D341Med (cell line): ENCODE measurements at places on chromosomes 7 and 10.

- DNase-seq: no peak
Measured at GRCh38 chr10:12869427-12869826, 132.1 kb downstream of the CCDC3 start.

GRCh38 chr10:21452203-21452602 lies 73.3 kb downstream of the SKIDA1 start:
- no peak for DNase-seq

- no peak for DNase-seq
Measured at GRCh38 chr10:25026463-25026862, 10.1 kb downstream of the THNSL1 start.

DNA sequence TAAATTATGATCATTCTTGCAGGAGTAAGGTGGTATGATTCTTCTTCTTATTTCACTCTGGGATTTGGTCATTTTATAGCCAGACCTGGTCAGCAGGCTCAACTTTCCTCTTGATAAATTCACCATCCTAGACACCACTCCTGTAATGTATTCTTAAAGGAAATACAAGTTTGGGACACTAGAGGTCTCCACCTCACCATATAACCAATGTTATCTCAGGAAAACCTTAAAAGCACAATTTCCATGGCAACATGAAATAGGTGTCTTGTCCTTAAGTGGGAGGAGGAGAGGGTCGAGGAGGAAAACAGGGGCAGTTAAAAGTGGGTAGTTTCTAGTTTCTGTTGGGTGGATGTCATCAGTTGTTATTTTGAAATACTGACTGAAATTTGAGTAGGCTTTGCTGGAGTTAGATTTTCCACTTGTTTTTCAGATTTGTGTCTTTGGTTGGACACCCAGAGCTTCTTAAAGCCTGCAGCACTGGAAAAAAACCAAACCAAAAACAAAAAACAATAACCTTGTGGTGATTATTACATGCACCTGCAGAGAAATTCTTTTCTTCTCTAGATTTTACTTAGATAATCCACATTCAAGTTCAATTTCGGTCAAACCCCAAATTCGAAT lies 163.1 kb downstream of the PRKCQ start:
- DNase-seq: peak; percentile 40

DNA sequence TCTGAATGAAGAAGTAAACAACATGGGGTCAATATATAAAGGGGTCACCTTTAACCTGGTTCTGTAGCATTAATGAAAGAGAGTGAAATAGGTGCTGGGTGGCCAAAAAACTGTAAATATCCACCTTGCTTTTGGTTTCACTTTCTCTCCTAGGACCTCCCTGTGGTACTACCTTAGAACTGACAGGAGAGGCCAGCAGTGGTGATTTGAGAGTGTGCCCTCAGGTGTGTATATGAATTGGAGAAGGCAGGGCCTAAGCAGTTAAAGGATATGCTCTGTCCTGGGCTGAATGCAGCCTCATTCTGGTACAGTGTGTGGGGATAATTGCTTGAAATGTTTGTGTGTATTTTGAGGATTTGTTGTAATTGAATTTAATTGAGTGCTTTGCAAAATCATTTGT lies 62.0 kb downstream of the BBS9 start:
- DNase-seq: no peak

- DNase-seq: no peak
Measured at GRCh38 chr10:123269017-123269552, 114.9 kb downstream of the BUB3 start.

GRCh38 chr10:11354823-11355222 lies 256.6 kb downstream of the USP6NL start:
- DNase-seq: no peak

- DNase-seq: no peak
Measured at GRCh38 chr10:33876584-33877400, 542.3 kb upstream of the NRP1 start.

- DNase-seq: no peak
Measured at GRCh38 chr10:31120961-31121685, 89.5 kb upstream of the ZNF438 start.

DNA sequence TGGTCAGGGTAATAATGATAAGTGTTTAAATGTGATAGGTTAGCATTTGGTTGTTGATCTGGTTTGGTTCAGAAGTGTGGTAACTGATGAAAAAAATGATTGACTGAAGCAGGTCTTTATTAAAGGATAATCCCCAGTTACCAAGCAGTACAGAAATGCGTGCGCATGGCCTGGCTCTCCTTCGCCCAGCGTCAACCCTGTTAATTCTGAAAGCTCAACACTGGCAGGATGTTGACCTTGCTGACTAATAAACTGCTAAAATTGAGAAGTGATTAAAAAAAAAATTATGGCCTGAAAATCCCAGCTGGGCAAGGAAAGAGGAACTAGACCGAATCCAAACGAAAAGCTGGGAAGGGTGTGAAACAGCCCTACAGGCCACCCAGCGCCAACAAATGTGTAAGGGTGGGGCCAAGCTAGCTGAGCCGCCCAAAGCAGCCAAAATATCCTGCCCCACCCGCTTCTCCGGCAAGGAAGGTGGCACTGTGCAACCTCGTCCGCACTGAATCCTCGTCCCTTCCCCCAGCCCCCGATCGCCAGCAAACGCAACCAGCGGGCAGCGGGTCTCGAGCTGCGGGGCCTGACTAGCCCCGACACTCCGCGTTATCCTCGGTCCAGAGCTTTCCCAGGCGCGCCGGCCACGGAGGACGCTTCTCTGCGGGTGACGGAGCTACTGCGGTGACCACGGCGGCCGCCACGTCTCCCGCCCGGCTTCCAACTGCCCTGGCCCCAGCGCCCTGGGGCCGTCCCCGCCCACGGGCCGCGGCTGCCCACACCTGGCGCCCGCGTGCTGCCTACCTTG lies 561 bp downstream of the SHTN1 start:
- peak; percentile 54 for DNase-seq

DNA sequence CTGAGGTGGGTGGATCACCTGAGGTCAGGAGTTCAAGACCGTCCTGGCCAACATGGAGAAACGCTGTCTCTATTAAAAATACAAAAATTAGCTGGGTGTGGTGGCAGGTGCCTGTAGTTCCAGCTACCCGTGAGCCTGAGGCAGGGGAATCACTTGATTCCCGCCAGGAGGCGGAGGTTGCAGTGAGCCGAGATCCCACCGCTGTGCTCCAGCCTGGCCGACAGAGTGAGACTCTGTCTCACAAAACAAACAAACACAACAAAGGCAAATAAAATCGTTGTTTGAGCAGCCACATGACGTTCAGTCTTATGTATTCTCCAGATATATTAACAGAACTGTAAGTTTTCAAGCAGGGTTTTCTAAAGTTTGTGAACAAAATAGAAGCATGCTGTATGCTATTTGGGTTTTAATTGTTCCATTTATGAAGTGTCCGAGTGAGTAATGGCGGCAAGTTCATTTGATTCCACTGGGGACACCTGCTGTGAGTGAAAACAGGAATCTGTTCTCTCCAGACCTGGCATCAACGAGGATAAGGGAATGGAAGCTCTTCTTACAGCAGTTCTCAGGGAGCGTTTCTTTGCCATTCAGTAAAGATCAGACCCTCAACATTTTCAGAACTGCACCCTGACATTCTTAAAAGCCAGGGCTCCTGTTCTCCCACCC lies 122.5 kb upstream of the PITRM1 start:
- no peak for DNase-seq

DNA sequence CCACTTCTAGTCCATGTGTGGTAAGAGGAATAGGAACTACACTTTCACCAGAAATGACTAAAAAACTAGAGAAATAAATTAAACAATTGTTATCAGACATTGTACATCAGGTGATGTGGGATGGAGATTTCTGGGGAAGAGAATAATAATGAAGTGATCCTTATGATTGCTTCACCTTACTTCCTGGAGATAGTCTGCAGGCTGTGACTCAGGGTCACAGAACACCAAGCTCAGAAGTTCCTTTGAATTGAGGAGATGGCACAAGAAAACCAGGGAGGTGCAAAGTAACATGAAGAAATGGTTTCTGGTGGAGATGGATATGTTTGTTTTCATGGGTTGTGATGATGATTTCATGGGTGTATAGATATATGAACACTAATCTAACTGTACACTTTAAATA lies 44.5 kb downstream of the ZWINT start:
- no peak for DNase-seq

DNA sequence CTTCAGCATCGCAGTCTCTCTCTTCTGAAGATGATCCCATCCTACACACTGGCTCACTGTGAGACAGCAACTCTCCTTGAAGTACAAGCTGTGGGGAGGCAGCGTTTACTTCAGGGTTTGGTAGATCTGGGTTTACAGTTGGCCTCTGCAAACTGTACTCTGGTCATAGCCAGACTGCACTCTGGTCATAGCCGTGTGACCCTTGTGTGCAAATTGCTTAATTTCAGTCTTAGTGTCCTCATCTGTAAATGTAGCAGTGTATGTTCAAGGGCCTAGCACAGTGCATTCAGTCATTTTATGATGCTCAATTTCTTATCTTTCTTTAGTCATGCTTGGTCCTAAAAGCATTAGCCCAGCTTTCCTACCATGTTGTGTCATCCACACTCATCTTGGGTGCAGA lies 188.2 kb downstream of the LRMDA start:
- DNase-seq: no peak

DNA sequence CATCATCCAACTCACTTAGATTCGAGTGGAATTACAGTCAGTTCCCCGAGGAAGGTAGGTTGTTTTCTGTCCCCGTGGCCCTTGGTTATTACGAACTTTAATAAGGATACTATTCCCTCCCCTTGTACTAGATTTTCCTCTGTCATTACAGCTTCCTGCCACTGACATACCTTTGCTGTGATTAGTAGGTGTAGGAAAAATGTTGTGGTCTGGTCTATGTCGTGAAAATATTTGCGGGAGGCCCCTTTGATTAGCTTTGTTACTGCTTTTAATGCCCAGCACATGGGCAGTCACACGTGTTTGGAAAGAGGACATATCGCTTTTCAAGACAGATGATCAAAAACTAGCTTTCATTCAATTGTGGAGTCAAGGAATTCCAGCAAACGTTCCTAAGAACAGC lies 92.2 kb downstream of the GATA3 start:
- DNase-seq: no peak

DNA sequence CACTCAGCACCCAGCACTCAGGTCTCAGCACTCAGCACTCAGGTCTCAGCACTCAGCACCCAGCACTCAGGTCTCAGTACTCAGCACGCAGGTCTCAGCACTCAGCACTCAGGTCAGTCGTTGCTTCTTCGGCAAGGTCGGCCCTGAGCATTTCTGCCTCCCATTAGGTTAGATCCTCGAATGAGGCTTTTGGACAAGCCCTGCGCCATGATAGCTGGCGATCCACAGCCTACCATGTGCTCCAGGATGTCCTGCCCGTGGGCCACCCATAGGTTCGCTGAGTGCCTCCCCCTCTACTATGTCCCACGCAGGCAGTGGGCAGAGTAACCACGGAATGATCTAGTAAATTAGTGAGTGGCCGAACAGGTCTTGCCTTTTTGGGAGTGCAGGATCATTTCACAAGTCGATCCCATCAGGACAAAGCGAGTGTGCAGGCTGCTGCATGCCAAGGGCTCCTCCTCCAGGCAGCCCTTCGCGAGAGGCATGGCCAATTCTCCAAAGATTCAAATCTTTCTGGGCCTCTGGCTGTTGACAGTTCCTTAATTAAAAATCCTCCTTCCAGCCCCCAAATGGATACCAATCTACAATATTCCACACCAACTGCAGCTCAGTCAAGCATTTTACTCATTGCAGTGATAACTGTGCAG lies 206.3 kb downstream of the ADARB2 start:
- no peak for DNase-seq

DNA sequence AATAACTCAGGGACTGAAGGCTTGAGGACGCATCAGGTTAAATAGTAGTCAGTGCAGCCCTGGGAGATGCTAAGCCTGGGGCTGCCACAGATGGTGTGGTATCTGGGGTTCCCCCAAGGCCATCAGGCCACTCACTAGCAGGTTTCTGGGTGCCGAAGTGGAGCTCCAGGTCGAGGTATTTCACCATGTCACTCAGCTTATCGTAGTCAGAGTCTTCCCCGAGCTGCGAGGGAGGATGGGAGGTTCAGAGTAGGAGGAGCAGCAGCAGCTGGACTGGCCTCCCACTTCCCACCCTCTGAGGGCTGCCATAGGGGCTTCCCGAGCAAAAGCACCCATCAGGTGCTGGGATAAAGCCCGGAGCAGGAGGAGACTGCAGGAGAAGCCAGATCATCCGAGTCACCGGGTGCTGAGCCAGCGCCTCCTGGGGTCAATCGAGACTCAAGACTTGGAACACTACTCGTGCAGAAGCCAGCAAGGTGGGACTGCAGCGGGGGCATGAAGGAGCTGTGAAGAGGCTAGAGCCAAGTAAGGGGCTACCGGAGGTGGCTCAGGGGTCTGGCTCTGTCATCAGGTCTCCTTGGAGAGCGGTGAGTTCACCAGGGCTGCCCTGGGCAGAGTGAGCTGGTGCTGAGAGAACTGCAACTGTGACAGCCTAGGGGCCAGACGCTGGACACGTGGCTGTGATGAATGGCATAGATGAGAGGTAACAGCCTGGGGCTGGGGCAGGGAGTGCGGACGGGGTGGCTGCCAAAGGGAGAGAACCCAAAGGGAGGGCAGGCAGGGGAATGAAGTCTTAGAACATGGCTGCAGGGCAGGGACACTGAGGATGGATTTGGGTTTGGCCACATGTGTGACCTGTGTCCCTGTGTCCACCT lies 45.3 kb downstream of the GRID2IP start:
- no peak for DNase-seq

- no peak for DNase-seq
Measured at GRCh38 chr10:132507409-132507955, 30.1 kb upstream of the INPP5A start.

DNA sequence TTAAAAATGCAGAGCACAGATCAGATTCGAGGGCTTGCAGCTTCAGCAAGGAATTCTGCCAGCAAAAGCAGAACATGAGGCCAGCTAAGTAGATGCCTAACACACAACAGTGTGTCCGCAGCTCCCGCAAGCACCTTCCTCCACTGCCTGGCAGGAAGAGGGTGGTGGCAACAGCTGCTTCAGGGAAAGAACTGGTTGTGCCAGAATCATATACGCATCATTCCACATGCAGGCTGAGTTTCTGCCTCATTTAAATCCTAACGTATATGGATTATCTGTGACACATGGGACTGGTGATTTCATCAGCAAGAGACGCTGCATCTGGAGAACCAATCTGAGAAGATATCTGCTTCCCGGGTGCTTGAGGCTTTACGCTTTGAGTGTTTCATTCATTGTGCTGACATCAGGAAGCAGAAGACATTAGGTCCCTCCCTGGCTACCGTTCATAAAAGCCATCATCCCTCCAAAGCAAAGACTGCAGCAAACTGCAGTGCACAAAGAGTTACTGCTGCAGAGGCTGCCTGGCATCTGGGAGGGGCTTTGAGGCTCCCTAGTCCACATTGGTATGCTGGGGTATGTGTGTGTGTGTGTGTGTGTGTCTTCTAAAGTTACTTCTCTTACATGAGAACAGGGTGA lies 78.8 kb downstream of the FAM13C start:
- DNase-seq: no peak

GRCh38 chr7:46143421-46143820 lies 222.3 kb upstream of the IGFBP3 start:
- DNase-seq: no peak

GRCh38 chr7:104895522-104896236 lies 118.3 kb upstream of the KMT2E start:
- no peak for DNase-seq

DNA sequence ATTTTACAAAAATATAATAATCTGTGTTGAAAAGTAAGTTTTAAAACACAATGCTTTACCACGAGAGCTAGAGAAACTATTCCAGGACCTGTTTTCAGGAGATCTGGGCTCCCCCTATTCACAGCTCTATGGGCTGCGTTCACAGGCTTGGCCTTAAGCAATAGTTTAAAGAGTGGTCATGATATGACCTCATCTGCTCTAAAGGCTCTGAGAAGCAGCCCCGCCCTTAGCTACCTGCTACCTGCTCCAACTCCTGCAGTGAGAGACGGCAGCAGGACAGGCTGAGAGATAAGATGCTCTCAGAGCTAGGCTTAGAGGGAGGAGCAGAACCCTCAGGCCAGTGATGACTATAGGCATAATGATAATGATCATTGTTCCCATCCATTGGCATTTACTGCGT lies 12.6 kb downstream of the ALOX5 start:
- DNase-seq: no peak
